ENCODE measurements at places on chromosomes 1 and 21. TPM values are rescaled to one million over a fixed set of nuclear protein-coding genes. Genes with fewer than 3 reads are reported as not detected.

The GUK1 gene
- total RNA-seq, result 438 TPM

The BNIPL gene
- not detected for total RNA-seq

The SHISAL2A gene
- not detected for total RNA-seq

The SERPINC1 gene
- total RNA-seq, result not detected

The LENEP gene
- total RNA-seq, result not detected

The OR2W3 gene
- total RNA-seq, result not detected

The CLCA4 gene
- not detected for total RNA-seq

The IFNLR1 gene
- total RNA-seq, result not detected

The SPRR1A gene
- total RNA-seq, result not detected

The POLR3GL gene
- 20.9 TPM for total RNA-seq

The TTF2 gene
- 24.8 TPM for total RNA-seq

The TRIM67 gene
- total RNA-seq, result not detected

The BEND5 gene
- total RNA-seq, result 3.9 TPM

The LCE1A gene
- not detected for total RNA-seq

The PROK1 gene
- not detected for total RNA-seq

The ELAPOR1 gene
- total RNA-seq, result 0.67 TPM

The OBSCN gene
- 0.49 TPM for total RNA-seq

The CYYR1 gene
- 22.7 TPM for total RNA-seq

The CR1L gene
- total RNA-seq, result 1.00 TPM

The RNU1-3 gene
- total RNA-seq, result not detected

Data from mammary microvascular endothelial cell (primary cell).